WTC11 (cell line): ENCODE measurements at places on chromosomes 16 and 17. TPM values are rescaled to one million over a fixed set of nuclear protein-coding genes. Genes with fewer than 3 reads are reported as not detected.

DNA sequence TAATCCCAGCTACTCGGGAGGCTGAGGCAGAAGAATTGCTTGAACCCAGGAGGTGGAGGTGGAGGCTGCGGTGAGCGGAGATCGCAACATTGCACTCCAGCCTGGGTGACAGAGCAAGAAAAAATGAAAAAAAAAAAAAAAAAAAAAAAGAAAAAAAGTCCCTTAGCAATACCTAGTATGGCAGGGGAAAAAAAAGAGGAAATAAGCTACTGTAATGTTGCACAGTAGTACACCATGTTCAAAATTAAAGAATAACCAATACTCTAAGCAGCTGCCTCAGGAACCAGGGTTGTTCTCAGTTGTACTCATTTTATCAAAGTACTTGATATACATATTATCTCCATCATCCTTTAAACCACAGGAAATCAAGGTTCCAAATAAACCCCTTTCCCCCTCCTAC is 17.3 kb upstream of the TXNDC11 start:
- no peak overlapping the region for H3K4me3 ChIP-seq
- no peaks in the 10 kb centered on the region for H3K4me1 ChIP-seq
- H3K27me3 ChIP-seq: no peaks in the 10 kb centered on the region
- H3K36me3 ChIP-seq: peaks cover 72% of the 10 kb centered on the region
- no peak for DNase-seq

- H3K4me1 ChIP-seq: peaks cover 49% of the 10 kb centered on the region
- no peaks in the 10 kb centered on the region for H3K36me3 ChIP-seq
- no peak overlapping the region for H3K27ac ChIP-seq
- H3K27me3 ChIP-seq: peaks cover 100% of the 10 kb centered on the region; the same call in 1 of the 2 replicates
- no peak overlapping the region for H3K4me3 ChIP-seq
- no peak for DNase-seq
These were observed 643 bp upstream of the HOXB3 start for GRCh38 chr17:48590607-48591161.

Gene KIFC3
- total RNA-seq: 9.2 to 11.6 TPM (median 10.0 TPM) in 3 replicates

Gene GP1BA
- total RNA-seq: not detected in 3 replicates

GRCh38 chr17:28381141-28381825 is 9.8 kb downstream of the SARM1 start:
- H3K27ac ChIP-seq: no peak overlapping the region
- peak overlapping the region; percentile 58 for H3K4me3 ChIP-seq
- H3K27me3 ChIP-seq: peaks cover 79% of the 10 kb centered on the region
- peaks cover 11% of the 10 kb centered on the region for H3K4me1 ChIP-seq
- H3K36me3 ChIP-seq: peaks cover 2% of the 10 kb centered on the region; the same call in 1 of the 2 replicates
- peak; percentile 85 for DNase-seq

- no peak overlapping the region for H3K27ac ChIP-seq
- no peaks in the 10 kb centered on the region; the same call in 1 of the 2 replicates for H3K27me3 ChIP-seq
- H3K36me3 ChIP-seq: no peaks in the 10 kb centered on the region
These were observed 27.7 kb upstream of the IL21R start for GRCh38 chr16:27374221-27374803.

GRCh38 chr17:5595831-5596230 is 11.5 kb upstream of the NLRP1 start:
- H3K27me3 ChIP-seq: no peaks in the 10 kb centered on the region
- no peak for DNase-seq
- H3K27ac ChIP-seq: no peak overlapping the region
- H3K4me1 ChIP-seq: no peaks in the 10 kb centered on the region

Gene MYH1
- total RNA-seq: not detected in 3 replicates

DNA sequence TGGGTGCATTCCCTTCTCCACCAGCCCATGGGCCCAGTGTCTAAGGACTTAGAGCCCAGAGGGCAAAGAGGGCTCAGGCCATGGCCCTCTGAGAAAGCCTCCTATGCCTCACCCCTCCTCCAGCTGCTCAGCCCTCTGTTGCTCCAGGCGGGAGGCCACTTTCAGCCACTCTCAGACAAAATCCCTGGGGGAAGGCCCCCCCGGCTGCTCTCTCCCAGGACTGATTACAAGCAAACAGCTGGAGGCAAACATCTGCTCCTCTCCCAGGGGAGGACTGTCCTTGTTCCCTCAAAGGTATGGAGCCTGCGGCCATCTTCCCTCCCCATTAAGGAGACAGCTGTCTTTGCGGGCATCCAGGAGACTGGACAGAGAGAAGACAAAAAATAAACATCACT is 54.9 kb upstream of the DLX4 start:
- peaks cover 32% of the 10 kb centered on the region for H3K4me1 ChIP-seq
- no peaks in the 10 kb centered on the region for H3K36me3 ChIP-seq
- no peak for DNase-seq
- peaks cover 69% of the 10 kb centered on the region for H3K27me3 ChIP-seq
- no peak overlapping the region for H3K27ac ChIP-seq
- H3K4me3 ChIP-seq: no peak overlapping the region

GRCh38 chr17:41060052-41060604 is at the start of gene KRTAP2-3:
KRTAP2-3 (minus strand) TSS chr17:41060114; CDS start chr17:41060050, 64 bp downstream.
- H3K36me3 ChIP-seq: peaks cover 4% of the 10 kb centered on the region; the same call in 1 of the 2 replicates
- DNase-seq: no peak
- no peak within 1 kb of the TSS for H3K4me3 ChIP-seq
- H3K4me1 ChIP-seq: peaks cover 13% of the 10 kb centered on the region
- peak within 1 kb of the TSS; percentile 60; the same call in 1 of the 2 replicates for H3K27ac ChIP-seq

- H3K4me3 ChIP-seq: no peak overlapping the region
- no peak overlapping the region for H3K27ac ChIP-seq
- peaks cover 35% of the 10 kb centered on the region for H3K4me1 ChIP-seq
- H3K27me3 ChIP-seq: no peaks in the 10 kb centered on the region; the same call in 1 of the 2 replicates
These were observed 346.6 kb upstream of the SALL1 start for GRCh38 chr16:51497541-51498211.

Gene ESRP2
- 48.5 to 55.0 TPM (median 49.8 TPM) in 3 replicates for total RNA-seq

DNA sequence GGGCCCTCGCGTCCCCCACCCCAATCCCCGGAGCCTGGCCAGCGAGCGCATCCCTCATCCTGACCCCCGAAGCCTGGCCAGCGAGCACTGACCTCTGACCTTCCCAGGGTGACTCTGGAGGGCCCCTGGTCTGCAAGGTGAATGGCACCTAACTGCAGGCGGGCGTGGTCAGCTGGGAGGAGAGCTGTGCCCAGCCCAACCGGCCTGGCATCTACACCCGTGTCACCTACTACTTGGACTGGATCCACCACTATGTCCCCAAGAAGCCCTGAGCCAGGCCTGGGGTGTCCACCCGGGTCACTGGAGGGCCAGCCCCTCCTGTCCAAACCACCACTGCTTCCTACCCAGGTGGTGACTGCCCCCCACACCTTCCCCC is 2.3 kb downstream of the TPSD1 start:
- peaks cover 5% of the 10 kb centered on the region for H3K4me1 ChIP-seq
- H3K4me3 ChIP-seq: no peak overlapping the region
- no peak for DNase-seq
- H3K27me3 ChIP-seq: peaks cover 28% of the 10 kb centered on the region
- no peak overlapping the region for H3K27ac ChIP-seq

- no peak overlapping the region for H3K4me3 ChIP-seq
- no peak for DNase-seq
- H3K27me3 ChIP-seq: no peaks in the 10 kb centered on the region; the same call in 1 of the 2 replicates
- no peak overlapping the region for H3K27ac ChIP-seq
- peaks cover 4% of the 10 kb centered on the region; the same call in 1 of the 2 replicates for H3K36me3 ChIP-seq
These were observed 54.2 kb downstream of the TMEM100 start for GRCh38 chr17:55668312-55668920.
